Stimulated activated CD4-positive, alpha-beta T cell treated with anti-CD3 and anti-CD28 coated beads, Interleukin-15, amount 100 ng/mL, for 1 hour (primary cell): ENCODE measurements at places on chromosomes 2 and 18.

DNA sequence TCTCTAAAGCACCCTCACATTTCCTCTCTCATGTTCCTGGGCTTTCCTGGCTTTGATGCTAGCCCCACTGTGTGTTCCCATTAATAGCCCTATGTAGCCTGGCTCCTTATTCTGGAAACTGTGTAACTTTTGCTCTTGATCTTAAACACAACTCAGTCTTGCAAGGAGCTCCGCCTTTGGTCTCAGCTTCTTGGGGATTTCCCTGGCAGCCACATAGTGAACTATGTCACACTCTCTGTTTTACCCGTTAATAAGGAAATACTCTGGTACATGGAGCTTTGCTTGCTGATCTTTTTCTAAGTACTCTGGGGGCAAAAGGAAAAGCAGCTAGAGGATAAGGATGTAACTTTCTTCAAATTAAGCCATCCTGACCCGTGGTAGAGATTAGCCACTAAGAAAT lies 259.3 kb downstream of the NEDD4L start:
- DNase-seq: no peak

GRCh38 chr18:35131387-35132020 lies 90.3 kb downstream of the MAPRE2 start:
- no peak for DNase-seq

DNA sequence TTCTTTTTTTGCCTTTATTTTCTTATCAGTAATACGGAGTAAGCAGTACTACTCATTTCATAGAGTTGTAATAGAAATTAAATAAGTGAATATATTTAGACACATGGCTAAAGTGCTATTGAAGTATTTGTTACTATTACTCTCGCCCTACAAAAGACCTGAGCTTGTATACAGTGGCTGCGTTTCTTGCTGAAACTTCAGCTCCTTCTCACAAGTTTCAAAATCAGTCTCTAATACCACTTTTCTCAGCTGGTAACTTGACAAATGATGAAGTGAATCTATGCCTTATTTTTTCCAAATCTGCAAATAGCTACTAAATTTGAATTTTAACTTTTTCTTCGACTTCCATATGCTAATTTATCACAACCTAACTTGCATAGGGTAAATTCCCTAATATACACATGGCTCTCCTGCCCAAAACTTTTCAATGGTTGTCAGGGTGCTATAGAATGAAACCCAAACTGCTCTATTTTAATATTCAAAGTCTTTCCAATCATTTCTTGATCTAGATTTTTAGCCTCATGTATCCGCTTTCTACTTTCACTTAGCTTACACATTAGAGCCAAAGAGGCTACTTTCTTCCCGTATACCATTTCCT lies 347.8 kb upstream of the GULP1 start:
- no peak for DNase-seq

GRCh38 chr2:33168922-33169321 lies 222.2 kb downstream of the LTBP1 start:
- DNase-seq: no peak

- DNase-seq: no peak
These were observed 261.2 kb downstream of the TXNL1 start for GRCh38 chr18:56377231-56377630.

GRCh38 chr2:241274127-241274526 lies 41.3 kb downstream of the HDLBP start:
- DNase-seq: no peak

- no peak for DNase-seq
These were observed 12.5 kb downstream of the SDC1 start for GRCh38 chr2:20212459-20212870.

GRCh38 chr2:173793709-173794565 lies 171.2 kb downstream of the SP3 start:
- DNase-seq: no peak

GRCh38 chr2:112784199-112785189 lies at the start of gene IL1A:
IL1A (minus strand) TSS chr2:112784493; CDS start chr2:112783770, 723 bp downstream.
- DNase-seq: no peak

- DNase-seq: no peak
These were observed 1224.8 kb upstream of the ZEB2 start for GRCh38 chr2:145744541-145745386.

GRCh38 chr18:10140461-10141282 lies 226.9 kb downstream of the VAPA start:
- no peak for DNase-seq

- DNase-seq: no peak
These were observed 69.5 kb downstream of the GPD2 start for GRCh38 chr2:156505696-156506095.

DNA sequence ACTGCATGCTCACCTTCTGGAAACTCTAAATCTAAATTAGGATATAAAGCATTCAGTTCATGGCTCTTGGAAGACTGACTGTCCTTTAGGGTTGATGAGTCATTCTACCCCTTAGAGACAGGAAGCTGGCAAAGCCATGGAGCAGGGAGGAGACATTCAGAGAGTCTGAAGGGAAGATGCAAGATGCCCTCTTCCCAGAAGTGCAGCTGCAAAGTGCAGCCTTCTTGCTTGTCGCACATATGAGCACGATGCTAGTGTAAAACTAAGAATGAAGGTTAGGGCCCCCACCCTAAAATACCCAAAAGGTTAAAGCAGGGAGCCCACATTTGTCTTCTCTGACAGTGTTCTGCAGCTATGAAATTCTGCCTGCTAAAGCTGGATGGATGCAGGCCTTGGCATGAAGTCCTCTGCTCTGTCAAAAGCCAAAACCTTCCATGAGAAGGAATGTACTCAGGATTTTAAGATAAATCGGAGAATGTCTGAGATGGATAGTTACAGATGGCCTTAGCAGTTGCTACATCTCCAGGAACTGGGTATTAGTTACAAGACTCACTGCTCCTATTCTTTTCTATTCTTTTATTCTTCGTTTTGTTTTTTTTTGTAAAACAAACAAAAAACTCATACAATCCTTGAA lies 89.7 kb downstream of the POLE4 start:
- DNase-seq: no peak

- DNase-seq: no peak
These were observed 5.4 kb upstream of the ARHGEF4 start for GRCh38 chr2:130831356-130831755.

DNA sequence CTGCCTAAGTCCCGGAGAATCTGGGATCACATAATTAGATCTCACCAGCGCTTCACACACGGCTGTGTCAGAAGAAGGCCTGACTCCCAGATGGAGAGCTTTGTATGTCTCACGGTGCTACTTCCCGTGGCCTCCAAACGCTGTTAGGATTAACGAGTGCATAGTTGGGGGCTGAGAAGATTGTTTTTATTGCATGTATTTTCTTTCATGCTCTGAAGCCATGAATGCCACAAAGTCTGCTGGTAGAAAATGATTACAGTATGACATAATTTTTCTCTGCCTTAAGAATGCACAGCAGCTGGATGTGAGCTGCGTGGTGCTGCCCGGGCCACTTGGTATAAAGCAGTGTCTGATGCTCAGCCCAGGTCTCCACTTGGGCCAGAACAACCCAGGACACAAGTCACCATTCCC lies 166.5 kb downstream of the SEPTIN10 start:
- no peak for DNase-seq

DNA sequence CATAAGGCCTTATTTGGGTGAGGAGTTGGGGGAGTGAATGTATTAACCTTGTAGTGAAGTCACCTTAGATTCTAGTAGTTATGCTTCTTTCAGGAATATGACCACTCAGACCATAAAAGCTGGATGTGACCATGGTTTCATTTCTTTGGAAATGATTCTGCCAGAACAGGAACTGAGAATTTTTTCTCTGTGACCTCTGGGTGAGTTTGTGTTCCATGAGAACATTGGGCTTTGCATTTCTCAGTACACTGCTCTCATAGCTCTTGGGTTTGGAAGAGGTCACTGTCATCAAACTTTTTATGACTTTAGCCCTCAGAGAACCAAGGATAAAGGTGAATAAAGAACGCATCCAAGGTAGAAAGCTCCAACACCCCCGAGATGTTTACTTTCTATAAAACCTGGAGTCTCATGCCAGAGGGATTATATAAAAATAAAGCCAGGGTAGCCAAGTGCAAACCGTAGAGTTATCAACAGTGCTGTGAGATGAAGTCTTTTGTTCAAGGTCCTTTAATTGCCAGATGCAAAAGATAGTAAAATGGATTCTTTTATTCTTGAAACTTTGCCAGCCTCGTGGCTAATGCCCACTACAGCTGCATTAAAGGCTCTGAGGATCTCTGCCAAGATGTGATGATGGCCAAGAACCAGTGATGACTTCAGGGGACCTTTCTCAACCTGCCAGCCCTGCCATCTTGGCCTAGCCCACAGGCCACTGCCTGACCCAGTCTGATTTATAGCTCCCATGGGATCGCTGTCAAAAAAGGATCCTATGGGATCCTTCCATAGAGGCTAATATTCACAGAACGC lies 27.8 kb upstream of the MAT2A start:
- no peak for DNase-seq

DNA sequence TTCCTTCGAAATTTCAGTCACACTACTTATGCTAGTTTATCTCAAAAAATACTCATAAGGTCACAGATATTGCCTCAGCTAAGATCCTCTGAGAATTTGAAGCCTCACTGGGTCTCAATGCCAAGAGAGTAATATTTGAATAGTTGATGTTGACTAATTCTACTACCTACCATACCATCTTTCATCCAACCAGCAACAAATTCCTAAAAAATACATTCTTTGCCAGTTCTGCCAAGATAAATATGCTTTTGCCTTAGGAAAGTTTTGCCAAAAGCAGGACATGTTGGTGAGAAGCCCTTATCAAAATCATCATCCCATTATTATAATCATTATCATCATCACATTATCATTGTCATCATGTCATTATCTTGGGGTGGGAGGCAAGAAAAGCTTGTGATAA lies 544.6 kb upstream of the ZEB2 start:
- no peak for DNase-seq

- DNase-seq: no peak
These were observed 5.6 kb upstream of the ATOH8 start for GRCh38 chr2:85748039-85748734.

DNA sequence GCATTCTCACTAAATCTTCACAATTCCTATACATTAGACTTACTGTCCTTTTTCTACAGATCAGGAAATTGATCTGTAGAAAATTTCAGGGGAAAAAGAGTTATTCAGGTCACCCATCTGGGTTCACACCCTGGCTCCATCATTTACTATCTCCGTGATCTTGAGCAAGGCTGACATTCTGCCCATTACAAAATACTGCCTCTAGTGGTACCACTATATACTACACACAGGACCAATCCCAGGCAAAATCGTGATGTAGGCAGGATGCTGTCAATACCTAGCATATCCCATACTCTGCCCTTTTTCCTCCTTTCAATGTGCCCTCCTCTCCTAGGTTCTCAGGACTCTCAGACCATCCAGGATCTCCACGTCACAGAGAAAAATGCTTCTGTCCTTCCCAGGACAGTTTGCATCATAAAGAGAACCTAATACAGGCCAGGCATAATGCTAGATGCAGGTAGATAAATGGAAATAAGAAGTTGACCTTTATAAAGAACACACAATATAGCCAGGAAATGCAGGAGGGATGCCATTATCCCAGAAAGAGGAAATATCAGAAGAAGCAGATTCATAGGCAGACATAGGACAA lies 101.9 kb downstream of the CDH20 start:
- no peak for DNase-seq

GRCh38 chr2:230008708-230009066 lies 60.0 kb downstream of the SLC16A14 start:
- DNase-seq: no peak

DNA sequence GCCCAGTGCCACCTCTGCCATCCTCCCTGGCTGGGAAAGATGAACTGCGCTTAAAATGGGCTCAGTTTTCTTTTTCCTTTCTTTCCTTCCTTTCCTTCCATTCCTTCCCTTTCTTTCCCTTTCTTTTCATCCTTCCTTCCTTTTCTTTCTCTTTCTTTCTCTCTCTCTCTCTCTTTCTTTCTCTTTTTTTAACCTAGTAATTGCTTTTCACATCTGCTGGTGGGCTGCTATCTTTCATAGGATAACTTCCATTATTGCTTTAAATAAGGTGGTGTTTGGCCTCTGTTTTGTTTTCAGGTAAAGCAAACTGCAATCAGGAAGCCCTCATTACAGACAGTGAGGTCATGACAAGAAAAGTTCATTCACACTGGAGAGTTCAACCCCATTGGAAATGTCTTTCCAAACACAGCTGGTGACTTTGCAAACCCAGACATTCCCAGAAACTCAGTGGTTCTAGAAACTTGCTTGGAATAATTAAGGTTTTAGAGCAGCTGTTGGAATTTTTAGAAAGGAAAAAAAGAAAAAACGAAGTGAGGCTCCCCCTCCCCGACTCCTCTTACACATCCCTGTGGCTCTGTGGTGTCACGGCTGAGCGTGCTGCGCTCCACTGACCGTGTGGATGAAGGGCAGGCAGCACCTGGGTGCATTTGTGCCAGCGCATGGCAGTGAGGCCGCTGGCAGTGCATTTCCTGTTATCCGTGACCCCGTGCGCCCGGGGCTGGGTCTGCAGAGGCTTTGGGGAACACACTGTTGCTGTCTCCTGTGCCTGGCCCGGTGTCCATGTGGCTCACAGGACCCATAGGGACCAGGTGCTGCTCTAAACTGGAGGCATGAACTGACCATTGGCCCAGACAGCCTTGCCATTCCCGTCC lies 76.9 kb downstream of the MBP start:
- DNase-seq: no peak

GRCh38 chr2:238263204-238264071 lies 23.6 kb upstream of the HES6 start:
- peak; percentile 57 for DNase-seq

DNA sequence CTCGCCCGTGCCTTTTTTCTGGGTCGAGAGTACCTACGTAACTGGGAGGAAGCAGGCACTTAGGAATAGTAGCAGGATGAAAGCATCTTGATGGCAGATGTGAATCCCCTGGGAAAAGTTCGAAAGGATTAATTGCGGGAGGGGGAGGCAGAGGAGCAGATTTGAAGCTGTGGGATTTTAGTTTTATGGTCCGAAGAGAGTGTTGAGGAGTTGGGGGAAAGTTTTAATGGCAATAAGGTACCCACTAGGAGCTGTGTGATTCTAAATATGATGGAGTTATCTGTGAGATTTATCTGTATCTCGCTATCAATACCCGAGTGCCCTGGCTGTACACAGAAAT lies 1.1 kb downstream of the AGFG1 start:
- no peak for DNase-seq

- DNase-seq: peak; percentile 9
These were observed 180.4 kb downstream of the MBD5 start for GRCh38 chr2:148201075-148202004.

DNA sequence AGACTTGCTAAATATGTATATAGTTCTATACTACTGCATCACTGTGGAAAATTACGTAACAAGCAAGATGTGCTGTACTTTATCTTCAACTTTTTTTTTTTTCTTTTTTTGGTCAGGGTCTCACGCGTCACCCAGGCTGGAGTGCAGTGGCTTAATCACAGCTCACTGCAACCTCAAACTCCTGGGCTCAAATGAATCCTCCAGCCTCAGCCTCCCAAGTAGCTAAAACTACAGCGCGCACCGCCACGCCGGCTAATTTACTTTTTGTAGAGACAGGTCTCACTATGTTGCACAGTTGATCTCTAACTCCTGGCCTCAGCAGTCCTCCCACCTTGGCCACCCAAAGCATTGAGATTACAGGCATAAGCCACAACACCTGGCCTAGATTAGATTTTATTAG lies 68.0 kb downstream of the COX7A2L start:
- no peak for DNase-seq
